Aorta (tissue), 5 donors: ENCODE measurements at places on chromosomes 12 and 14. TPM values are rescaled to one million over a fixed set of nuclear protein-coding genes. Genes with fewer than 3 reads are reported as not detected.
A peak's percentile ranks its signal among the peaks of the same experiment; 100 is the strongest.

Gene IL25
- not detected for total RNA-seq

DNA sequence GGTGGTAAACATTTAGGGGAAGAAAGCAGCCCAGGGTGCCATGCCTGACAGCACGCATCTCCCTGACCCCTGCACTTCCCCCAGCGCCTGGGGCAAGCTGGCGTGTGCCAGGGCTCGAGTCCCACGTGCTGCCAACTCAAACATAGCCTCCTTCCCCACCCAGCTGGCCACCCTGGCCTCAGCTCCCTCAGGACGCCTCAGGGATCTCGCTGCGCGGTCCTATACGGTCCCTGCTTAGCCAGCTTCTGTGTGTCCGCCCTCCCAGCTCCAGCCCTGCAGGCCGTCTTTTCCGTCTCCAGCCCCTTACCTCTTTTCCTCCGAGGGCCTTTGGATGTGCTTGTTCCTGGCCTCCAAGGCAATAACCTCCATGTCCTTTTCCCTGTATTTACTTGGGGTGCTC, 71.0 kb downstream of the TESC start:
- H3K27ac ChIP-seq: no peak overlapping the region
- H3K4me1 ChIP-seq: no peaks in the 10 kb centered on the region
- no peaks in the 10 kb centered on the region for H3K27me3 ChIP-seq
- peaks cover 3% of the 10 kb centered on the region for H3K36me3 ChIP-seq
- H3K4me3 ChIP-seq: no peak overlapping the region

- no peaks in the 10 kb centered on the region for H3K36me3 ChIP-seq
- DNase-seq: no peak
- no peaks in the 10 kb centered on the region for H3K4me1 ChIP-seq
- H3K27ac ChIP-seq: no peak overlapping the region
Measured at GRCh38 chr12:65313719-65314317, 35.3 kb downstream of the MSRB3 start.

Gene ANKRD33
- total RNA-seq: not detected

DNA sequence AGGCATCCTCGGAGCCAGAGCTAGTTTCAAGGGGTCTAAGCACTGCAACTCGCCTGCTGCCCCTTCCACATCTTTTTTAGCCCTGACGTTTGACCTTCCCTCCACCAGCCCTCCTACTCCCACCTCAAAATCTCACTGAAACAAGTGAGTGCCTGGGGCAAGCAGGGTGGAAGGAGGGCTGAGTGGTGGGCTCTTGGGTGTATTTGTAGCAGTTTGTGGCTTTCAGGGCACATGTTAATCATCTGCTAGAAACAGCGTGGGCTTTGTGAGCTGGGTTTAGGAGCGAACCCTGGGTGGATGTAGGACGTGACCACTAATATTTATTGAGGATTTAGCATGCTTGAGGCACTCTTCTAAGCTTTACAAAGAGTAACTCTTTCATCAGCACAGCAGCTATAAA, 390.3 kb downstream of the GRIN2B start:
- DNase-seq: no peak
- H3K4me3 ChIP-seq: no peak overlapping the region
- peaks cover 2% of the 10 kb centered on the region for H3K27me3 ChIP-seq
- no peak overlapping the region for H3K27ac ChIP-seq
- H3K4me1 ChIP-seq: no peaks in the 10 kb centered on the region
- H3K36me3 ChIP-seq: no peaks in the 10 kb centered on the region

GRCh38 chr14:29836395-29836794, 91.3 kb downstream of the PRKD1 start:
- H3K36me3 ChIP-seq: no peaks in the 10 kb centered on the region
- H3K27ac ChIP-seq: no peak overlapping the region
- DNase-seq: no peak
- no peak overlapping the region for H3K4me3 ChIP-seq
- H3K4me1 ChIP-seq: no peaks in the 10 kb centered on the region
- H3K27me3 ChIP-seq: no peaks in the 10 kb centered on the region

- no peaks in the 10 kb centered on the region for H3K4me1 ChIP-seq
- no peaks in the 10 kb centered on the region for H3K27me3 ChIP-seq
- H3K4me3 ChIP-seq: no peak overlapping the region
- no peak overlapping the region for H3K27ac ChIP-seq
- H3K36me3 ChIP-seq: no peaks in the 10 kb centered on the region
Measured at GRCh38 chr12:120054293-120054692, 62.3 kb downstream of the RAB35 start.

DNA sequence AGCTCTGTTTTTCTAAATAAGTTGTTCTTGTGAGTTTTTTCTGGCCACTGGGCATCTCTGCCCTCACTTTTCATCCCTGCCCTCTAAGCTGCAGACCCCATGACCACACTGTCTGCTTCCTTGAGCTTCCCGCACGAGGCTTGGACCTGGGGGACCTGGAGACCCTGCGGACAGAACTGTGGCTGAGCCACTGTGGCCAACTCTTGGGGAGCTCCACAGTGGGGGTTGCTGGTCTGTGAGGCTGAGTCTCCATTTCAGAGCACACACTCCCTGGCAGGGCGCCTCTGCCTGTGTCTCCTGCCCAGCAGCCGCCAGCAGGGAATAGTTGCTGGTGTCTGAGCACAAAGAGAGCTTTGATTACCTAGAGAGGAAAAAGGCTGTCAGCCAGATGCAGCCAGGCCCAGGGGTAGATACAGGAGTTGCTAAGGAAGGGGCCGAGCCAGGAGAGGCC, 13.1 kb upstream of the RIN3 start:
- no peaks in the 10 kb centered on the region for H3K27me3 ChIP-seq
- H3K4me3 ChIP-seq: no peak overlapping the region
- DNase-seq: no peak
- no peak overlapping the region for H3K27ac ChIP-seq
- H3K4me1 ChIP-seq: no peaks in the 10 kb centered on the region

GRCh38 chr14:71238835-71239234, 331.6 kb downstream of the PCNX1 start:
- H3K4me3 ChIP-seq: no peak overlapping the region
- no peak for DNase-seq
- no peak overlapping the region for H3K27ac ChIP-seq
- no peaks in the 10 kb centered on the region for H3K36me3 ChIP-seq
- peaks cover 9% of the 10 kb centered on the region for H3K4me1 ChIP-seq

Gene CEP170B
- total RNA-seq: 30.0 TPM

Gene FAM186B
- total RNA-seq: 0.30 TPM

GRCh38 chr12:88946372-88946997, 366.2 kb upstream of the KITLG start:
- no peak overlapping the region for H3K27ac ChIP-seq
- no peaks in the 10 kb centered on the region for H3K27me3 ChIP-seq
- H3K4me3 ChIP-seq: no peak overlapping the region
- H3K36me3 ChIP-seq: no peaks in the 10 kb centered on the region
- H3K4me1 ChIP-seq: no peaks in the 10 kb centered on the region

DNA sequence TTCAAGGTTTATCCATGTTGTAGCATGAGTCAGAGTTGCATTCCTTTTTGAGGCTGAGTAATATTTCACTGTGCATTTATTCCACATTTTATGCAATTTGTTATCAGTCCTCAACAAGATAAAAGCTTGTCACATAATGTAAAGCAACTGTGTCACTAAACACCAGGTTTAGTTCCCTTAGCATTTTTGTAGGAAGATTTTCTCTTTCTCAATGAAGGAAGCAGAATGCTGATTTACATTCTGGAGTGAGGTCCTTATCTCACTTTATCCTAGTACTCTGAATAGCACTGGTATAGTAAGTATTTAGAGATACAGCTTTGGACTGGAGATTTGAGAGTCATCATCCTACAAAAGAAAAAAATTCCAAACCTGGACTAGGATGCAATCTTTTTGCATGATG, 9.8 kb upstream of the EXD2 start:
- H3K36me3 ChIP-seq: no peaks in the 10 kb centered on the region
- no peak overlapping the region for H3K4me3 ChIP-seq
- no peak overlapping the region for H3K27ac ChIP-seq

- no peaks in the 10 kb centered on the region for H3K27me3 ChIP-seq
- no peaks in the 10 kb centered on the region for H3K4me1 ChIP-seq
- DNase-seq: no peak
Measured at GRCh38 chr14:68606644-68607043, 186.2 kb downstream of the ZFP36L1 start.

- H3K27ac ChIP-seq: no peak overlapping the region
- H3K27me3 ChIP-seq: no peaks in the 10 kb centered on the region
- no peak overlapping the region for H3K4me3 ChIP-seq
- no peaks in the 10 kb centered on the region for H3K36me3 ChIP-seq
- no peaks in the 10 kb centered on the region for H3K4me1 ChIP-seq
Measured at GRCh38 chr12:48993787-48994186, 5.4 kb downstream of the DDN start.

DNA sequence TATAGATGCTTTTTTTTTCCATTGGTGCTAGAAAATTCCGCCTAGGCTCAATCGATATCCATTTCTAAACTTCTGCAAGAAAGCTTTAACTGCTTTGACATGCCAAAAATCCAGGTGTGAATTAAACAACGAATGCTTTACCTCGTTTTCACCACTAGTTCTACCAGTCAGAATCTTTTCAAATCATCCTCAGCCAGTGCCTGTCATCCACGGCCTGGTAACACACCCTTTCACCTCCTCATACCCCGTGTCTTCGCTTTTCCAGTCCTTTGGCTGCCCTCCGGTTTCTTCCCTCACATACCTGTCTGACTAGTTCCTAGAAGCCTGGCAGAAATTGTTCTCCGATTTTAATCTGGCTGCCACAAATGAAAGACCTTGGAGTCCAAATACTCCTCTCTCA, 1.4 kb upstream of the PHC1 start:
- H3K4me3 ChIP-seq: no peak overlapping the region
- peak overlapping the region; percentile 79 for H3K27ac ChIP-seq
- no peaks in the 10 kb centered on the region for H3K4me1 ChIP-seq
- H3K27me3 ChIP-seq: no peaks in the 10 kb centered on the region
- no peaks in the 10 kb centered on the region for H3K36me3 ChIP-seq

Gene PIANP
- total RNA-seq: 1.2 TPM

Gene TNFAIP2
- 219 TPM for total RNA-seq

DNA sequence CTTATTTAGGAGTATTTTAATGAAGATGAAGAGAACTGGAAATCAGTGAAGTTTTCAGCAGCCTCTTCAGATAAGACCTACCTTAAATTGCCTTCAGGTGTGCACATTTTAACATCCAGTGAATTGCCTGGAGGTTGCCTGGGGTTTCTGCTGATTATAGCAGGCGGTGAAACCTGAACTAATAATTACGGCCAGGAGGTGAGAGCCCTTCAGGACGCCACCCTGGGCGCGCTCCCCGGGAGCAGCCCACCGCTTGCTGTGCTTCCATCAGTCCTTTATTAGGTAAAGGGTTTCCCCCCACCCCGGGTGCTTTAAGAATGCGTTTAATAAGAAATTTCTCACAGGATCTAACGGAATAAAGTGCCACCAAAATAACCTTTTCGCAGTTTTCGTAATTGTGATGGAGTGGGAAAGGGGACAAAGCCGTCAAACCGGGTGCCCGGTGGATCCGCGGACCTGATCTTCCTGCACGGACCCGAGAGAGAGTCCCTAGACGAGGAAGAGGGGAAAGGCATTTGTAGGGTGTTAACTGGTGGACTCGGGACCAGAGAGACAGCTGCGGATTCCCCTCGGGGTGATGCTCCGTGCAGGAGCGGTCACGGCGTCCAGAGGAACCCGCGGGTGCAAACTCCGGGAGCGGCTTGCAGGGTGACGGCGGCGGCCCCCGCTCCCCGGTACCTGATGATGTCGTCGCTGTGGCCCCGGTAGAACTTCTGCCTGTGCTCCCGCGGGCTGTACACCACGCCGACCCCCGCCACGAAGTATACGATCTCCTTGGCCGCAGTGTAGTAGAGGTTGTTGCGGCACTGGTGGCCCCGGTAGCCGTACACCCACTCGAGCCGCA, 902 bp downstream of the EML5 start:
- no peaks in the 10 kb centered on the region for H3K4me1 ChIP-seq
- H3K27ac ChIP-seq: no peak overlapping the region
- H3K36me3 ChIP-seq: no peaks in the 10 kb centered on the region
- peak overlapping the region; percentile 46 for H3K4me3 ChIP-seq
- no peaks in the 10 kb centered on the region for H3K27me3 ChIP-seq
- peak; percentile 46 for DNase-seq

DNA sequence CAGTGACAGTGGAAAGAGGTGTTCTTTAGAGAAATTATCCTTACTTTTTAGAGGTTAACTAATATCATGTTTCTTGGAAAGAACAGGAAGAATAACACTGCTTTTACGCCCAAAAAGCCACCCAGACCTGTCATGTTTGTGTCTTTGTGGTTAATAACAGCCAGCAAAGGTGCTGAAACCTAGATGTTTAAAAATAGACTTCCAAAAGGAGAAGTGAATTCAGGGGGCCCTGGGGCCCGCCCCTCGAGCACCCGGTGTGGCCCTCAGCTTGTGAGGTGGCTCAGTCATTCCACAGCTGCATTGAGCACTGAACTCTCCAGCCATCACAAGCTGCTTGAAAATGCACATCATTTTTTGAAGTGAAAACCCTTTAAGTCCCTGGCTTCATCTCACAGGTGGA, 20.8 kb upstream of the AMN start:
- DNase-seq: peak; percentile 50
- H3K27me3 ChIP-seq: no peaks in the 10 kb centered on the region
- H3K4me1 ChIP-seq: no peaks in the 10 kb centered on the region
- no peak overlapping the region for H3K4me3 ChIP-seq

DNA sequence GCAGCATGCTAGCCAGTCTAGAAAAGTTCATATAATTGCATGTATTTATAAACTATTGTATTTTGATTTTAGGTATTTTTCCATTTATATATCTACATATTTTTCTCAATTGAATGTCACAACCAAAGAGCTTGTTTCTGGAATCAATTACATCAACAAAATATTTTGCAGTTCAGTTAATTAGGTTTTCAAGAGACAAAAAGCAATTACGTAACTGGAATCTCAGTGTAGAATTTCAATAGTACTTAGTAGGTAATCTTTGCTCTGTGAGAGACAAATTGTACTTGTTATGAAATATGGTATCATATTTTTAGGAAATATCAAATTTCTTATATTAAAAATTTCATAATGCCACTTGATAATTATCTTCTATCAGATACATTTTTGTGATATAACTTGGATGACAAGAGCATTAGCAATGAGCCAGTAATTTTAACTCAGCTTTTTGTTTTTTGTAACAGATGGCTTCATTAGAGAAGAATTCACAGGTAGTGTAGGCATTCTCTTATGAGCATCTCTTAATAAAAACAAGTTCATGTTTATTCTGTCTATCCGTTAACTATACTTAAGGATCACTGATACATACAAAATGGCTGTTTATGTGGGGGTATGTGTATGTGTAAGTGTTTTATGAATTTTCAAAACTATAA, 774.7 kb downstream of the C12orf50 start:
- no peak for DNase-seq
- no peaks in the 10 kb centered on the region for H3K27me3 ChIP-seq
- H3K4me1 ChIP-seq: no peaks in the 10 kb centered on the region
- no peak overlapping the region for H3K4me3 ChIP-seq

Gene TBX5
- not detected for total RNA-seq

Gene B4GALNT1
- total RNA-seq: 5.9 TPM

GRCh38 chr12:78181544-78182162, 351.0 kb downstream of the NAV3 start:
- no peak overlapping the region for H3K27ac ChIP-seq
- H3K4me3 ChIP-seq: no peak overlapping the region
- no peaks in the 10 kb centered on the region for H3K4me1 ChIP-seq
- H3K27me3 ChIP-seq: no peaks in the 10 kb centered on the region
- H3K36me3 ChIP-seq: no peaks in the 10 kb centered on the region

GRCh38 chr14:88241810-88242209, 81.3 kb downstream of the KCNK10 start:
- no peaks in the 10 kb centered on the region for H3K36me3 ChIP-seq
- H3K27me3 ChIP-seq: no peaks in the 10 kb centered on the region
- no peaks in the 10 kb centered on the region for H3K4me1 ChIP-seq
- no peak overlapping the region for H3K27ac ChIP-seq
- no peak for DNase-seq
- no peak overlapping the region for H3K4me3 ChIP-seq

Gene P2RX7
- 3.9 TPM for total RNA-seq
